ENCODE measurements at places on chromosomes 1 and 21. TPM values are rescaled to one million over a fixed set of nuclear protein-coding genes. Genes with fewer than 3 reads are reported as not detected.

GRCh38 chr21:41685511-41686149 lies 81.2 kb downstream of the RIPK4 start:
- no peak for DNase-seq
- no peak overlapping the region for H3K4me3 ChIP-seq
- no peaks in the 10 kb centered on the region for H3K4me1 ChIP-seq
- H3K36me3 ChIP-seq: no peaks in the 10 kb centered on the region
- H3K27me3 ChIP-seq: no peaks in the 10 kb centered on the region

- H3K36me3 ChIP-seq: no peaks in the 10 kb centered on the region
- no peak overlapping the region for H3K27ac ChIP-seq
- no peaks in the 10 kb centered on the region for H3K27me3 ChIP-seq
- no peak for DNase-seq
Observed at GRCh38 chr21:32474179-32475059, 61.9 kb downstream of the EVA1C start.

- H3K27ac ChIP-seq: no peak overlapping the region
- H3K4me3 ChIP-seq: no peak overlapping the region
- H3K27me3 ChIP-seq: no peaks in the 10 kb centered on the region
- H3K4me1 ChIP-seq: no peaks in the 10 kb centered on the region
Observed at GRCh38 chr21:17536381-17536780, 23.5 kb downstream of the CXADR start.

GRCh38 chr21:29195981-29196669 lies 65.7 kb downstream of the MAP3K7CL start:
- DNase-seq: peak; percentile 85
- H3K27me3 ChIP-seq: no peaks in the 10 kb centered on the region
- peak overlapping the region; percentile 91 for H3K27ac ChIP-seq
- H3K4me3 ChIP-seq: peak overlapping the region; percentile 78
- peaks cover 35% of the 10 kb centered on the region for H3K4me1 ChIP-seq

Gene KRTAP21-2
- total RNA-seq: not detected

Gene SCMH1
- 28.8 TPM for total RNA-seq

Gene FCRL2
- total RNA-seq: not detected

Gene WDR47
- 9.5 TPM for total RNA-seq
